Effector memory CD4-positive, alpha-beta T cell (primary cell): ENCODE measurements at places on chromosomes 3 and 15.

GRCh38 chr3:45092132-45093031 lies 53.8 kb downstream of the CDCP1 start:
- DNase-seq: no peak
- no peak overlapping the region for H3K4me3 ChIP-seq
- peaks cover 4% of the 10 kb centered on the region for H3K27me3 ChIP-seq

DNA sequence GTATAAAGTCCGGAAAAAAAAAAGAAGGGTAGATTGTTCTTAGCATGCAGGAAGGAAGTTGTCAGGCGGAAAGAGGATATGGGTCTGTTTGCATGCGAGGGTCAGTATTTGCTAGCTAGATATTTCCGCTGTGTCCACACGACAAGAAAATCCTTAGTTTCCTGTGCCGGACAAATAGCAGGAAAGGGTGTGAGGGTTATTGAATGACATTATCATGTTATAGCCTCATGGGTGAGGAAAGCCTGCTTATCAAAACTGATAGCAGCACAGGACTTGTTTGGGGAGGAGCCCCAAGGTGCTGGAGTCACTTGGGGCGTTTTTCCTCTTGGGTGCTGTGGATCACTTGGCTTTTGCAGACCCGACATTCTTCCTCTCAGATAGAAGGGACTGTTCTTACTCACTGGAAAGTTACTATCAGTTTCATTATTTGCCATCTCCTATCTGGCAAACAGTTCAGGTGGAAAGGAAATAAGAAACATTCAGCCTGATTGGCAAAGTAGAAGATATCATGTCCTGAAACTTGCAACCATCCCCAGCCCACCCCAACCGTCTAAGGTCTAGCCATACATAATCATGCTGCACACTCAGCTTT lies 127.2 kb upstream of the DPH6 start:
- no peaks in the 10 kb centered on the region for H3K36me3 ChIP-seq
- H3K27me3 ChIP-seq: no peaks in the 10 kb centered on the region
- H3K4me1 ChIP-seq: no peaks in the 10 kb centered on the region
- H3K27ac ChIP-seq: no peak overlapping the region

GRCh38 chr3:142597906-142598305 lies 1.7 kb downstream of the PLS1 start:
- no peaks in the 10 kb centered on the region for H3K27me3 ChIP-seq
- no peak overlapping the region for H3K27ac ChIP-seq
- DNase-seq: no peak
- H3K4me3 ChIP-seq: no peak overlapping the region
- H3K4me1 ChIP-seq: peaks cover 6% of the 10 kb centered on the region

- DNase-seq: no peak
- no peaks in the 10 kb centered on the region for H3K36me3 ChIP-seq
- H3K4me1 ChIP-seq: no peaks in the 10 kb centered on the region
- H3K4me3 ChIP-seq: no peak overlapping the region
Observed at GRCh38 chr15:58527573-58528187, 95.9 kb downstream of the LIPC start.

- no peak overlapping the region for H3K4me3 ChIP-seq
- H3K4me1 ChIP-seq: peaks cover 58% of the 10 kb centered on the region
- peak overlapping the region; percentile 81 for H3K27ac ChIP-seq
- H3K27me3 ChIP-seq: no peaks in the 10 kb centered on the region
- DNase-seq: no peak
Observed at GRCh38 chr3:15272426-15273196, 59.8 kb downstream of the SH3BP5 start.

GRCh38 chr3:69972672-69973071 lies 26.9 kb upstream of the SAMMSON start:
- no peak for DNase-seq
- H3K4me3 ChIP-seq: no peak overlapping the region
- H3K36me3 ChIP-seq: no peaks in the 10 kb centered on the region
- H3K27ac ChIP-seq: no peak overlapping the region
- H3K27me3 ChIP-seq: no peaks in the 10 kb centered on the region
- H3K4me1 ChIP-seq: no peaks in the 10 kb centered on the region

DNA sequence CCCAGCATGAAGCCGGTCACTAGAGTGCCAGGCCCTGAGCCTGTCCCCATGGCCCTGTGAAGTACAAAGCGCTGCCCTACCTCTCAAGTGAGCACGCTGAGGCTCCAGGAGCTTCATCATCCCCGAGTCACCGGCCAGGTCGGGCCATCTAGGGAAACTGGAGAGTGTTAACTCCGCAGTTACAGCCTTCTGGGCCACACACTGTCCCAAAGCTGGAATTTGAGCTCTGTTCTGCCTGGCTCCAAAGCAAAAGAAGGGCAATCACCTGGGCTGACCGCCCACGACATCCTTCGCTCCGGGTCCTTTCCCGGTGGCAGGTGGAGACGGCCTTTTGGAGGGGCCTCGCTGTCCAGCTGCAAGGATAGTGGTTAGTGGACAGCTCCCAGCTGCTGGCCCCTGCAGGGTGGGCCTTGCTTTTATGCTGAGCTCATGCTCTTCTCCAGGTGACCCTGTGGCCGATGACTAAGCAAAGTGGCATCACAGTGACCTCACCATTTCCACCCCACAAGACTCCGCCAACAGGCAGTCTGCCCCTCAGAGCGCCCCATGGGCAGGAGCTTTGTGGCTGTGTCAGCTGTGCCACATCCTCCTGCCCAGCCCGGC lies 3.5 kb upstream of the MUC4 start:
- no peaks in the 10 kb centered on the region for H3K36me3 ChIP-seq
- no peaks in the 10 kb centered on the region for H3K4me1 ChIP-seq
- DNase-seq: no peak
- no peaks in the 10 kb centered on the region for H3K27me3 ChIP-seq

DNA sequence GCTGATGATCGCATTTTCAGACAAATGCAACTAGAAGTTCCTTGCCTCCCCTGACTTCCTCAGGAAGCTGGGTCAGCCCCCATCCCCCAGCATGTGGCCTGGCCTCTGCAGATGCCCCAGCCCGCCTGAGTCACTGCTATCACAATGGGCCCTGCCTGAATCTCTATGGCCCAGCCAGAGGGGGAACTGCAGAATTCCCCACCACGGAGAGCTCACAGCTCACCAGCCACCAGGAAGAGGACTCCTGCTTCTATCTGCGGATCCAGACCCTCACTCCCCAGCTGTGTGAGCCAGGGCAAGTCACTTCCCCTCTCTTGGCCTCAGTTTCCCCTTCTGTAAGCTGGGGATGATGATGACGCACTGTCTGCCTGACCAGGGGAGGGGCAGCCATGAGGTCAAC lies 6.9 kb downstream of the PLXND1 start:
- no peak overlapping the region for H3K4me3 ChIP-seq
- H3K4me1 ChIP-seq: peaks cover 3% of the 10 kb centered on the region
- H3K27me3 ChIP-seq: no peaks in the 10 kb centered on the region
- DNase-seq: no peak
- H3K27ac ChIP-seq: no peak overlapping the region
- no peaks in the 10 kb centered on the region for H3K36me3 ChIP-seq

DNA sequence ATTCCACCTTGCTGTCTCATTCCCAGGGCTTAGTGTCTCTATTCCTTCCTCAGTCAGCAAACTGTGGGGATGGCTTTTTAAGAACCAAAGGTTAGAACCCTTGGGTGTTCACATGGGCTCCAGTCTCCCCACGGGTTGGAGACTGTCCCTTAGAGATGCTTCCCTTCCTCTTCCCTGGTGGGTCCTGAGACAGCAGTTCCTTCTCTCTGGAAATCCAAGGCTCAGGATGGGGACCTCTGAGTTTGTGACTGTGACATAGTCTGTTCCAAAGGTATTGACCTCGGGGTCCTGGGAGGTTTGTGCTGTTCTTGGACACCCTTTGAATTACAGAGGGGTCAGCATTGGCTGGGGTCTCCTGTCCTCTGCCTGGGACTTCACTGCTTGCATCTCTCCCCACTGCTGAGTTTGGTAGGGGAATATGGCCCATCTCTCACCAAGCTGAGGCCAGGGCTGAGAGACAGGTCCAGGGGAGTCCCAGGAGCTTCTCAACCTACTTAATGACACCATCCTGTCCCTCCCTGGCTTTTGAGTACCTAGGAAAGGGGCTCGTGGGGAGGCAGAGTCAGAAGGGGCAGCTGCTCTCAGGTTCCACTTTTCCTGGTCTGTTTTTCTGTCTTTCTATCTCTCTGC lies 1.5 kb downstream of the GRM2 start:
- H3K36me3 ChIP-seq: peaks cover 9% of the 10 kb centered on the region
- H3K4me3 ChIP-seq: no peak overlapping the region
- no peak overlapping the region for H3K27ac ChIP-seq
- DNase-seq: no peak
- no peaks in the 10 kb centered on the region for H3K27me3 ChIP-seq

DNA sequence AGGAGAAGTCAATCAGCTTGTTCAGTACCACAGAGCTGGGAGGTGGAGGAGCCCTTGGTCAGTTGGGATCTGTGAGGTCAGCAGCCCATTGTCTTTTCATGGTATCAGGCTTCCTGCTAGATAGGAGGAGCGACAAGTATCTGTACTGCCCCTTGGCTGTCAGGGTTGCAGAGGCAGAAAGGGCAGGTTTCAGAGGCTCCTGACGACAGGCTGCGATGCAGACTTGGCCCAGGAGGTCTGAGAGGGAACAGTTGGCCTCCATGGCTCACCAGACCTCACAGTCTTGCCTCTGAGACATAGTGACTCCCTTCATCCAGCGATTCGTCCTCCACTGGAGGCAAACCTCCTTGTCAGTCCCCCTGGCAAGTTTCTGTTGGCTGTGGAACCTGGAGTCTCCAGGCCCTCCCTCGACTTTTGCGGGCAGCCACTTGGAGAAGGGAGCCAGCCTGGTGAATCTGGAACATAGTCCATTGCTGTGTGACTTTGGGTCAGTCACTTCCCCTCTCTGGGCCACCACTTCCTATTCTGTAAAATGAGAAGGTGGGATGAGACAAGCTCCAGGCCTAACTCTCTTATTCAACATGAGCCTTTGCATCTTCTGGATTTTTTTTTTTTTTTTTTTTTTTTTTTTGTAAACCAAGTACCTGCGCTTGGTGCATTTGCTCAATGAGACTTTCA lies 177.9 kb upstream of the TLE3 start:
- no peak for DNase-seq
- H3K4me3 ChIP-seq: no peak overlapping the region
- H3K27ac ChIP-seq: no peak overlapping the region
- no peaks in the 10 kb centered on the region for H3K4me1 ChIP-seq

DNA sequence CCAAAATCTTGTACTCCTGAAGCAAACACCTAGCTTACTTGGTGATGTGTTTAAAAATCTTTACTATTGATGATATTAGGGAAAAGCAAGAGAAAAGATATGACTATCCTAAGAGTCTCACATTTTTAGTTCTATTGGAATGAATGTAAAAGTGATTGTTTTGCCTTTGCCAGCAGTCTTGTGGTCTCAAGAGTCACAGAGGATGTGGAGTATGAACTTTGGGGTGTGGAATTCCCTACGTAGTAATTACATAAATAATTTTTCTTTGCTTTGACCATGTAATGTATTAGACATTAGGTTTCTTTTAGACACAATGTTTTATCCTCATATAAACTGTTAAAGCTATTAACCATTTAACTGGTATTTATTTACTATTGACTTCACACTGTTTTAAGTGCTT lies 387.6 kb downstream of the NAALADL2 start:
- H3K27ac ChIP-seq: no peak overlapping the region
- no peaks in the 10 kb centered on the region for H3K4me1 ChIP-seq
- no peak overlapping the region for H3K4me3 ChIP-seq

DNA sequence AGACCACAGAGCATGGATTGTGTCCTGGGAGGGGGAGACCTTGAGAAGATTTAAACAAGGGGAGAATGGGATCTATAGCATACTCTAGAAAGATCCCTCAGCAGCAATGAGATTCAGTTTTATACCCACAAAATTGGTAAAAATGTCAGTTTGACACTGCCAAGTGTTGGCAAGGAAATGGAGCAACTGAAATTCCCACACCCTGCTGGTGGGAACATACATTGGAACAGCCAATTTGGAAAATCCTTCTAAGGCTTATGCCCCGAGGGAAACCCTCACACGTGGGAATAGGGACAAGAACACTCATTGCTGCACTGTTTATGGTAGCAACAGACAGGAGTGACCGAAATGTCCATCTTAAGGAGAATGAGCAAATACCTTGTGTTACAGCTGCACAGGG lies 5.0 kb upstream of the DNAJB8 start:
- no peak for DNase-seq
- H3K27me3 ChIP-seq: no peaks in the 10 kb centered on the region
- H3K4me1 ChIP-seq: no peaks in the 10 kb centered on the region
- no peak overlapping the region for H3K27ac ChIP-seq

- no peak for DNase-seq
- H3K4me1 ChIP-seq: no peaks in the 10 kb centered on the region
- no peak overlapping the region for H3K27ac ChIP-seq
- H3K4me3 ChIP-seq: no peak overlapping the region
Observed at GRCh38 chr15:63136742-63137141, 15.1 kb downstream of the LACTB start.

DNA sequence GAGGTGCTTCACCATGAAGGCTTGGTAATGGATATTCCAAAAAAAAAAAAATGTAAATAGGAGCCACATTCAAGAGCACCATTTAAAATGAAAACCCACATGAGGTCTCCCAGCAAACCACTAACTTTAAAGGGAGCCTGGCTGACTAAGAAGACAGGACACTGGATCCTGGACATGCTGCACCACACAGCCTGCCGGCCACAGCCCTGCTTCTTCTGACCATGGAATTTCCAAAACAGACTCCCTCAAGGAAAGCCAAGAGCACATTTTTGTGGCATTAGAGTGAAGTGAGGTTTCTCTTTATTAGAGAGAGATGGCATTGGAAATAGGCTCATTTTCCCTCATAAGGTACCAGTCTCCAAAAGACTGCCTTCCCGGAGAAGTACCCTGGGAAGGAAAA lies 113.9 kb downstream of the RORA start:
- H3K27me3 ChIP-seq: no peaks in the 10 kb centered on the region
- H3K4me3 ChIP-seq: no peak overlapping the region
- DNase-seq: no peak

- no peaks in the 10 kb centered on the region for H3K27me3 ChIP-seq
- H3K4me1 ChIP-seq: no peaks in the 10 kb centered on the region
- H3K27ac ChIP-seq: no peak overlapping the region
Observed at GRCh38 chr3:181773921-181774320, 62.2 kb downstream of the SOX2 start.

GRCh38 chr3:117919621-117920020 lies 1115.0 kb downstream of the IGSF11 start:
- H3K4me1 ChIP-seq: no peaks in the 10 kb centered on the region
- H3K27ac ChIP-seq: no peak overlapping the region
- H3K4me3 ChIP-seq: no peak overlapping the region
- H3K27me3 ChIP-seq: no peaks in the 10 kb centered on the region
- no peak for DNase-seq
- no peaks in the 10 kb centered on the region for H3K36me3 ChIP-seq

- no peak for DNase-seq
- no peaks in the 10 kb centered on the region for H3K27me3 ChIP-seq
- H3K4me3 ChIP-seq: no peak overlapping the region
- no peaks in the 10 kb centered on the region for H3K4me1 ChIP-seq
- H3K27ac ChIP-seq: no peak overlapping the region
Observed at GRCh38 chr3:183782576-183783276, 42.7 kb downstream of the MAP6D1 start.

DNA sequence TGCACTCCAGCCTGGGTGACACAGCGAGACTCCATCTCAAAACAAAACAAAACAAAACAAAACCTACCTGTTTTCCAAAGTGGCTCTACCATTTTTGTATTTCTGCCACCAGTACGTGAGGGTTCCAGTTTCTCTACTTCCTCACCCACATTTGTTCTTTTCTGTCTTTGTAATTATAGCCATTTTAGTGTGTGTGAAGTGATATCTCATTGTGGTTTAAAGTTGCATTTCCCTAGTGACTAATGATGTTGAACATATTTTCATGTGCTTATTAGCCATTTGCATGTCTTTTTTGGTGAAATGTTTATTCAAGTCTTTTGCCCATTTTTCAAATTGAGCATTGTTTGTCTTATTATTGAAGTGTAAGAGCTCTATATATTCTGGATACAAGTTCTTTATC lies 50.7 kb downstream of the TRA2B start:
- H3K27me3 ChIP-seq: no peaks in the 10 kb centered on the region
- H3K4me1 ChIP-seq: no peaks in the 10 kb centered on the region
- no peaks in the 10 kb centered on the region for H3K36me3 ChIP-seq
- no peak overlapping the region for H3K27ac ChIP-seq
